ENCODE measurements at places on chromosomes 1 and 21. TPM values are rescaled to one million over a fixed set of nuclear protein-coding genes. Genes with fewer than 3 reads are reported as not detected.

GRCh38 chr1:79845936-79846335, 839.4 kb upstream of the ADGRL4 start:
- DNase-seq = no peak

The OLFML3 gene
- total RNA-seq = 0.25 TPM

DNA sequence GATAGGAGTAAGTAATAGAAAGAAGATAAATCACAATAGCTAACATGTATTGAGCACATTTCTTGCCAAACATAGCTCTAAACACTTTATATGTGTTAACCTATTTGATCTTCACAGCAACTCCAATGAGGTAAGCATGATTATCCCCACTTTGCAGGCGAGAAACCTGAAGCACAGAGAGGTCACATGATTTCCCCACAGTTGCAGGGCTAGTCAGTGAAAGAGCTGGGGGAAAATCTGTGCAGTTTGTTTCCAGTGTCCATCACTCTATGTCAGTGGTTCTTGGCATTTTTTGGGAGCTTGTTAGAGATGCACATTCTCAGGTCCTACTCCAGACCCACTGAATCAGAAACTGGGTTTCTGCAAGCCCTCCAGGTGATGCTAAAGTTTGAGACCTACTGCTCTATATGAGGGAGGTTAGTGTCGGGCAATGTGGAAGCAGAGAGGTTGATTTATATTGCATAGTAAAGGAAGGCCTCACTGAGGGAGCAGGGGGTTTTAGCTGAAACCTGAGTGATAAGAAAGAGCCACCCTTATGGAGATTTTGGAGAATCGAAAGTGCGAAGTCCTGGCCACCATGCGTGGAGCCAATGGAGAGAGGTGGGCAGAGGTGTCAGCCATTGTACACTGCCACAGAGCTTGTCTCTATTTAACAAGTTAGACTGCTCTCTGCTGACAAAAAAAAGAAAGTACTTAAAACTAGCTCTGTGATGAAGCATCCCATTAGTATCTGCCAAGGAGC, 20.9 kb downstream of the MCOLN3 start:
- no peak for DNase-seq

GRCh38 chr21:33059380-33059841, 10.5 kb upstream of the OLIG1 start:
- DNase-seq = no peak

The CD48 gene
- 0.20 TPM for total RNA-seq

The CCDC185 gene
- not detected for total RNA-seq

Data from HCT116 (cell line).